Stimulated activated CD8-positive, alpha-beta memory T cell treated with anti-CD3 and anti-CD28 coated beads, Interleukin-2, amount 100 ng/mL, for 48 hours (primary cell): ENCODE measurements at places on chromosomes 13 and 19.

- DNase-seq, result no peak
These were observed 354.0 kb downstream of the SPRY2 start for GRCh38 chr13:79986890-79987289.

- DNase-seq, result no peak
These were observed 39.1 kb downstream of the F2RL3 start for GRCh38 chr19:16927883-16928282.

DNA sequence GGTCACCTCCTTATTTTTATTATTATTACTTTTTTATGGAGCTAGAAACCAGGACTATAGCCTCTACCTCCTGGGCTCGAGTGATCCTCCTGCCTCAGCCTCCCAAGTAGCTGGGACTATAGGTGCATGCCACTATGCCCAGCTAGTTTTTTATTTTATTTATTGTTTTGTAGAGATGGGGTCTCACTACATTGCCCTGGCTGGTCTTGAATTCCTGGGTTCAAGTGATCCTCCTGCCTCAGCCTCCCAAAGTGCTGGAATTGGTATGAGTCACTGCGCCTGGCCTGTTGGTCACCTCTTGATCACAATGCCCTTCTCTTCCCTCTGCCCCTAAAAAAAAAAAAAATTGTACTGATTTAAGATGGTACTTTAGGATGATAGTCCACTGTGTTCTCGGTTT, 20.4 kb downstream of the MRPS12 start:
- no peak for DNase-seq

DNA sequence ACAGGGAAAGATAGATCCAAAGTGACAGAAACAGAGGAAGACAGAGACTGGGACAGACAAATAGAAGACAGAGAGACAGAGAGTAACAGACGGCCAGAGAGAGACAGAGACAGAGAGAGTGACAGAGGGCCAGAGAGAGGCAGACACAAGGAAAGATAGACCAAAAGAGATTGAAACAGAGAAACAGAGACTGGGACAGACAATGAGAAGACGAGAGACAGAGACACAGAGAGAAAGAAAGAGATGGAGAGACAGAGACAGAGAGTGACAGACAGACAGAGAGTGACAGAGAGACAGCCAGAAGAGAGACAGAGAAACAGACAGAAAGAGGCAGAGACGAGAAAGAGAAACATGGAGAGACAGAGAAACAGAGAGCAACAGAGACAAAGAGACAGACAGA, 127.3 kb downstream of the UQCRFS1 start:
- DNase-seq, result no peak

DNA sequence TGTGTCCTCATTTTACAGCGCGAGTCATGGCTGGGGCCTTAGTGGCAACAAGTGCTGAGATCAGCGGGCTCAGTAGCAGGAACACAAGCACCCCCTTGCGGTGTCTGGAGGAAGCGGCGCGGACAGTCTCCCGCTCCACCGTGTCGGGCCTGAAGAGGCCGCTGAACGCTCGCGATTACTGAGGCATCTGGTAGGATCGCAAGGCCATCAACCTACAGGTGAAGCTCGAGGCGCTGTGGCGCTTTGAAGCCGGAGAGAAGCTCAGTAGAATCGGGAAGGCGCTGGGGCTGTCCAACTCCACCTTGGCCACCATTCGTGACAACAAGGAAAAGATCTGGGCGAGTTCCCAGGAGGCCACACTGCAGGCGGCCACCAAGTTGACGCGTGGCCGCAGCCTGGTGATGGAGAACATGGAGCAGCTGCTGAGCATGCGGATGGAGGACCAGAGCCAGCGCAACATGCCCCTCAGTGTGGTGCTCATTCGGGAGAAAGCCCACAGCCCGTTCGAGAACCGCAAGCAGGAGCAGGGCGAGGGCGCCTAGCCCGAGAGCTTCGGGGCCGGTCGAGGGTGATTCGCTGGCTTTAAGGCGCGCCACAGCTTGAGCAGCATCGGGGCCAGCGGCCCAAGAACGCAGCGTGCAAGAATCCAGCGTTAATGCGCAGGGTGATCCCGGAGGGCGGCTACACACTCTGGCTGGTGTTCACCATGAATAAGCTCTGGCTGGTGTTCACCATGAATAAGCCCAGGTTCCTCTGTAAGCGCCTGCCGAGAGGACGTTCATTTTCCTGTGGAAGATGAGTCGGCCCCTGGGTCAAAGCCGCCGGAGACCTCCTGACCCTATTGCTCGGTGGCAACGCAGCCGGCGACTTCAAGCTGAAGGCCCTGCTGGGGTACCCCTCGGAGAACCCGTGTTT, 8.3 kb upstream of the MZF1 start:
- peak; percentile 81 for DNase-seq

GRCh38 chr19:4152241-4152998, 1.0 kb upstream of the CREB3L3 start:
- DNase-seq, result no peak

DNA sequence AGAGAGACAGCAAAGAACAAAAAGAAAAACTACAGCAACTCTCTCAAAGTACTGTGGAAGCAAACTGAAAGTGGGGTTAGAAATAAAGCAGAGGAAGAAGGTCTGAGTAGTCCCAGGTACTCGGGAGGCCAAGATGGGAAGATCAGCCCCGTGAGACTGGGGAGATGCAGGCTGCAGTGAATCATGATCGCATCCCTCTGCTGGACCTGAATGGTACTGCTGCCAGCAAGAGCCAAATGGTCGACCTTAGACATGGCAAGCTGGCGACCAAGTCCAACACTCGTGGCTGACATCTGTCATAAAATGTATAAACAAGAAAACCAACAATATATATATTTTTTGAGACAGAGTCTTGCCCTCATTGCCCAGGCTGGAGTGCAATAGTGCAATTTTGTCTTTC, 33.7 kb upstream of the ZNF724 start:
- peak; percentile 31 for DNase-seq

DNA sequence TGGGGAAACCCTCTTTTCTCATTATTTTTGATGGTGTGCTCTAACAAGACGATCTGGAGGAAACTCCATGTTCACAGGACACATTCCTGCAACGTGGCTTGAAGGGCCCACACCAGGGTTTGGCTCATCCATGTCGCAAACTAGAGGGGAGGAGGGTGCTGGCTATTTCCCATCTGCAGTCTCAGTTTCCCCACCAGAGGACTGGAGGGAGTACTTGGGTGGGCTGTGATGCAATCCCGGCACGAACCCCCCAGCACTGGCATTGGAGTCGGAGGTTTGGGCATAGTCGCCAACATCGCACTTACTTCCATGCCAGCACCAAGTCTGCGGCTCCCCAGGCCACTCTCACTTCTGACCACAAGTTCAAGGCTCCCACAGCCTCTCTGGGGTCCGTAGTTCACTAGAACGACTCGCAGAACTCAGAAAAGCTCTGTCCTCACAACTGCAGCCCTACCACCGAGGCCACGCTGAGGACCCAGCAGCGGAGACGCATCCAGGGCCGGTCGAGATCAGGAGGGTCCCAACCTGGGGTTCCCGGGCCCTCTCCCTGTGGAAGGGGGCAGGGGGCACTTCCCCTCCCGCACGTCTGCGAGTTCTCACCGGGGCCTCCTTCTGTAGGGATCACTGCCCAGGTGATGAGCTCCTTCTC, 165.6 kb upstream of the SOX1 start:
- DNase-seq, result no peak

- no peak for DNase-seq
These were observed 8.9 kb downstream of the PINLYP start for GRCh38 chr19:43584484-43584883.

DNA sequence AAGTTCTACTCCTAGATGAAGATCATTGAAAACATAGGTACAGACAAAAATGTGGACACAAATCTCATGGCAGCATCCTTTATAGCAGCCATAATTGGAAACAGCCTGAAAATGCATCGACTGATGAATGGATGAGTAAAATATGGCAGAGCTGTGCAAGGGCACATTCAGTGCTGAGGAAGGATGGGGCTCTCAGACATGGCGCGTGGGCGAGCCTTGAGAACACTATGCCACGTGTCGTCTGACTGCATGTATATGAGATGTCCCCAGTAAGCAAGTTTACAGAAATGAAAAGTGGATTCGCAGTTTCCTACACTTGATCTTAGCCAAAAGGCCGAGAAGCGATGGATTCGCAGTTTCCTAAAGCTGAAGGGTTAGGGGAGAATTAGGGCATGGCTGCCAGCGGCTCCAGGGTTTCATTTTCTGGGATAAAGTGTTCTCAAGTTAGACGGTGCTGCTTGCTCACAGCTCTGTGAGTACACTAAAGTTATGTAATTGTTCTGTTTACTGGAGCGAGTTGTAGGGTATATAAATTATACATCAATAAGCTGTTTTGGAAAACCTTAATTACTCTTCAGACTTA, 78.0 kb downstream of the RAB20 start:
- DNase-seq, result no peak

DNA sequence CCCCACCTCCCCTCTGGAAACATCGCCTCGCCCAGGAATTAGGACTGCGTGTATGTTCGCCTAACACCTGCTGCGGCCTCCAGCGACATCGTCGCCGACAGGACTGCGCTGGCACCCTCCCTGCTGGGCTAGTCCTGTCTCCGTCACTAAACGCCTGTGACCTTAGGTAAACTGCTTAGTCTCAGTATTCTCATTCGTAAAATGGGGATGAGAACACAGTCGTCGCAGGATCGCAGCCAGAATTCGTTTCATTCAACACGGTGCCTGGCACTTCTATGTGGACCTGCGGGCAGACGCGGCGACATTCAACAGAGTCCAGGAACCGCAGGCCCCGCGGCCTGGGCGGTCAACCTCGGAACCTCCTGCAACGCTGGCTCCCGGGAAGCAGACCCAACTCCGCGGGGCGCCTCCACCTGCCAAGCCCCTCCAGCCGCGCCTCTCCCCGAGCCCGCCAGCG, 485 bp downstream of the CRYL1 start:
- no peak for DNase-seq

- DNase-seq, result peak; percentile 63
These were observed 9.5 kb downstream of the ADAMTSL5 start for GRCh38 chr19:1503089-1503924.

DNA sequence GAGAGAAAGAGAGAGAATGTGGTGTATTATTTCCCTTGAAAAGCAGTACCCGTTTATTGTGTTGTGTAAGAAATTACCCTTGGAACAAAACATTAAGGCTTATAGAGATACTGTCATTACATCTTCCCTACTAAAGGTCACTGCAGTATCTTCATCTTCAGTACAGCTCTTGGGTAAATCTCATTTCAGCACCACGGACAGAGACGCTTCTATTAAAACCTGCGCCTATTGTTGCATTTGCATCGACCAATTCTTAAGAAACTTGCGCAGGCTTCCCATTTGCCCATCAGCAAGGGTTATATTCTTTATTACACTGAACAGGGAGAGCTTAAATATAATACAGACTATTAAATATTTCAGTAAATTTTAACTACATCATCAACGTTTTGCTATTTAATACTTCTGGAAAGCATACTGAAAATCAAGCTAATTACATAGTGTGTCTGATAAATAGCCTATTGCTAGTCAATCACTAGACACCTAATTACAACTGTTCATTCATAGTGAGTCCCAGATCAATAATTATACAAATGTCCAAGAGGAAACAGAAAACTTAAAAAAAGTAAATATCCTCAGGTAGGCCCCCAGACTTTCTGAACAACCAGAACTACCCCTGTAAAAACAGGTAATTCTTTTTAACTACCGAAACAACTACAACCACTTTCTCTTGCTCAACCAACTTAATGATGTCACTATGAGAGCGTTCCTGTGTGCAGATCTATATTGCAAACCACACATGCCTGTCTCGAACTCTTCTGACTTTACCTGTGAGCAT, 350.6 kb downstream of the LIG4 start:
- DNase-seq, result no peak

DNA sequence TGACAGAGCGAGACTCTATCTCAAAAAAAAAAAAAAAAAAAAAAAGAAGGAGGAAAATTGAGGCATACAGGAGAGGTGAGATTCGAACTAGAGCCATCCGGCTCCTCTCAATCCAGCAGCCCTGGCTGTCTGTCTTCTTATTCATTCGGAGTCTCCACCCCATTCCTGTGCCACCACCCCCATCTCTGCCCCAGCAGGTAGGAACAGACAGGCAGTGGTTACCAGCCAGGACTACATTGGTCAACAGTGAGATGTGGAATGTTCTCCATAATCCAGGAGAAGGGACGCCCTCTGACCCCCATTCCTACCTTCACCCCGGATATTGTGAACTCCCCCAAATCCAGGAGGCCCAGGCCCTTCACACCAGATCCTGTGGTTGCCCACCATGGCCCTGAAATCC, 6.6 kb upstream of the S1PR2 start:
- no peak for DNase-seq

- DNase-seq, result no peak
These were observed 67.3 kb downstream of the DOCK9 start for GRCh38 chr13:98910501-98910951.

- no peak for DNase-seq
These were observed 14.7 kb upstream of the LENG8 start for GRCh38 chr19:54434112-54434872.

GRCh38 chr19:16168465-16169081, 4.8 kb downstream of the CIB3 start:
- no peak for DNase-seq

- DNase-seq, result no peak
These were observed 6.6 kb downstream of the SHKBP1 start for GRCh38 chr19:40583283-40583682.

DNA sequence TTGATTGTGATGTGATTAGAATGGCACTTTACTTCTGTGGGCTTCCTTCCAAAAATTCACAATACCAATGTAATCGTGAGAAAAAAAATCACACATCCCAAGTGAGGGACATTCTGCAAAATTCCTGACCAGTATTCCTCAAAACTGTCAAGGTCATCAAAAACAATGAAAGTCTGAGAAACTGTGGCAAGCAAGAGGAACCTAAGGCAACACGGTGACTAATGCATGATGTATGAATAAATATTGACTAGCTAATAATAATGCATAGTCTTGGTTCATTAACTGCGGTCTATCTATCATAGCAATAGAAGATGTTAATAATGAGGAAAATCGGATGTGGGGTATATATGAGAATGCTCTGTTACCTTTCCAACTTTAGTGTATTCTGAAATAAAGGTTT, 159.0 kb downstream of the RFC3 start:
- DNase-seq, result no peak

GRCh38 chr19:5103061-5103701, 134.3 kb downstream of the KDM4B start:
- no peak for DNase-seq

DNA sequence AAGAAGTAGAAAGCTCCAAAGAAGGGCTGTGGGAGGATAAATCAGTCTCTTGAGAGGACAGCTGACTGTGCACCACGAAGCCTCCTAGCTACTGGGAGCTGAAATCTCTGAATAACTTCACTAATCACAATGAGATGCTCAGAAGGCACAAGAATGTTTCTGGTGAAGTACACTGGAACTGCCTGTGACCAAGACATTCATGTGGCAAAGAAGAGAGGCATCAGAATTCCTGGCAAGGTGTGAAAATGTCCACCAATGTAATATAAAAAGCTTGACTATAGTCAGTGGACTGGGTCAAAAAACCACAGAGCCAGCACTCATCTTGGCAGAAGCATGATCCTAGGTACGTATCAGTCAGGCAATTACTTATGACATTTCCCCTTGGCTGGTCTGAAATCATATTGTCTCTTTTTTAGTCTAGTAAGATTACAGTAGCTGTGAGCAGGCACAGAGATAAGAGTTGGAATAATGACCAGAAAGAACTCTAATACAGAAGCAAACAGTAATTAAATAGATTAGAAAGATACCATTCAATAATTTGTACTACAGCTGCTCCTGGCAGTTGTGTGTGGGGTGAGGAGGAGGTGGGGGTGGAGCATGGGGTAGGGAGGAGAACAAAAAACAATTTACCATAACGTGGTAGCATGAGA, 434.7 kb downstream of the DIAPH3 start:
- DNase-seq, result no peak

GRCh38 chr19:3192228-3192635, 6.5 kb downstream of the NCLN start:
- DNase-seq, result no peak
